ENCODE measurements at places on chromosomes 2 and 18. TPM values are rescaled to one million over a fixed set of nuclear protein-coding genes. Genes with fewer than 3 reads are reported as not detected.

LAMA1 gene
- 0.13 TPM for total RNA-seq

TRIM43 gene
- not detected for total RNA-seq

PAX8 gene
- total RNA-seq, result under 0.01 TPM

PLCL1 gene
- total RNA-seq, result 0.76 TPM

CCDC150 gene
- total RNA-seq, result 5.5 TPM

NTSR2 gene
- not detected for total RNA-seq

SATB2 gene
- 0.26 TPM for total RNA-seq

KCTD1 gene
- 5.8 TPM for total RNA-seq

TEX261 gene
- 22.2 TPM for total RNA-seq

ONECUT2 gene
- not detected for total RNA-seq

BMP10 gene
- total RNA-seq, result not detected

CROCC2 gene
- not detected for total RNA-seq

FBXO48 gene
- total RNA-seq, result 0.25 TPM

HOXD10 gene
- 7.8 TPM for total RNA-seq

Measured in dermis microvascular lymphatic vessel endothelial cell (primary cell).